GM12864 (cell line): ENCODE measurements at places on chromosomes 16 and 17.

DNA sequence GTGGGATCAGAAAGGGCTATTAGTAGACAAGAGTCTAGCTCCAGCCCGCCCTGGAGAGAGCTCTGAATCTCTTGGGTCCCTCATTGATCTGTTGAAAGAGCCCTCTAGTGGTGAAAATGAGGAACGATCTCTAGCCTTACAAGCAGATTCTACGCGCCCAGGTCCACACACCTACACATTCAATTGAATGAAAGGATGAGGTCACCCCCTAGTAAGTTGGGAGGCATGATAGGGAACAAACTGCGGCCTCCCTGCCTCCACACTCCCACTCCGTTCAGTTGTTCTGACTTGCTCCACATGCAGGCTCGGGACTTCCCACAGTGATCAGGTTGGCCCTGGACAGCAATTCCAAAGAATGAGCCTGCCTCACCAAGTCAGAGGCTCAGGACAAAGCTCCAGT is 2.9 kb upstream of the CACNG3 start:
- DNase-seq: peak; percentile 37

- DNase-seq: no peak
These were observed 12.6 kb downstream of the SNX20 start for GRCh38 chr16:50668368-50669008.

- DNase-seq: peak; percentile 47
These were observed 1.2 kb downstream of the TMEM95 start for GRCh38 chr17:7356072-7356549.

- DNase-seq: no peak
These were observed 552.5 kb upstream of the EEF2KMT start for GRCh38 chr16:5649762-5650743.

DNA sequence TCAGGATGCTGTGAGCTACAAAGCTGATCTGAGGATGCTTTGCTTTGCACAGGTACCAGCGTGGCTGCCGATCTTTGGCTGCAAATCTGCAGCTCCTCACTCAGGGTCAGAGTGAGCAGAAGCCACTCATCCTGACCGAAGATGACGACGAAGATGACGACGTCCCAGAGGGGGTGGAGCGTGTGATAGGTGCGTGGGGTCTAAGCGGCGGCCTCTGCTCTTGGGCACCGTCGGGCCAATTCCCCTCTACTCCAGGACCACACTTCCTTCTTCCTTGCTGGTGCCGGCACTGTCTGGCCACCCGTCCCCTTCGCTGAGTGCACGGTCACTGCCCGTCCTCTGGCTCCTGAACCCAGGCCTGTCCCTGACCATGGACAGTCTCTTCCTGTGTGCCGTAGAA is 34.0 kb downstream of the ZNF750 start:
- no peak for DNase-seq

DNA sequence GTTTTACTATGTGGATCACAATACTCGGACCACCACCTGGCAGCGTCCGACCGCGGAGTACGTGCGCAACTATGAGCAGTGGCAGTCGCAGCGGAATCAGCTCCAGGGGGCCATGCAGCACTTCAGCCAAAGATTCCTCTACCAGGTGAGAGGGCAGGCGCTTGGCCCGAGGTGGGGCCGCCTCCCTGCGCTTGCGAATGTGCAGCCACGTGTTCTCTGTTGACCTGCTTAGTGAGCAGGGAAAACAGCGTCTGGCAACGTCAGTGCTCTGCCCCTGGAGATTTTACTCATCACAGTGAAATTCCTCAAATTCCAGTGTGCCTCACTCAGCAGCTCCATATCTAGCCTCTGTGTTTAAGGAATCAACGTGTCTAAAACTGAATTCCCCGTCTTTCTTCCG is 33.4 kb upstream of the CLEC18A start:
- no peak for DNase-seq

- DNase-seq: no peak
These were observed 14.6 kb downstream of the SLC46A1 start for GRCh38 chr17:28391401-28391800.

GRCh38 chr16:24972608-24973220 is 42.5 kb downstream of the ARHGAP17 start:
- DNase-seq: no peak

- DNase-seq: no peak
These were observed 274.5 kb downstream of the C16orf95 start for GRCh38 chr16:87042551-87043230.

GRCh38 chr16:84183911-84184591 is 2.8 kb downstream of the TAF1C start:
- no peak for DNase-seq

DNA sequence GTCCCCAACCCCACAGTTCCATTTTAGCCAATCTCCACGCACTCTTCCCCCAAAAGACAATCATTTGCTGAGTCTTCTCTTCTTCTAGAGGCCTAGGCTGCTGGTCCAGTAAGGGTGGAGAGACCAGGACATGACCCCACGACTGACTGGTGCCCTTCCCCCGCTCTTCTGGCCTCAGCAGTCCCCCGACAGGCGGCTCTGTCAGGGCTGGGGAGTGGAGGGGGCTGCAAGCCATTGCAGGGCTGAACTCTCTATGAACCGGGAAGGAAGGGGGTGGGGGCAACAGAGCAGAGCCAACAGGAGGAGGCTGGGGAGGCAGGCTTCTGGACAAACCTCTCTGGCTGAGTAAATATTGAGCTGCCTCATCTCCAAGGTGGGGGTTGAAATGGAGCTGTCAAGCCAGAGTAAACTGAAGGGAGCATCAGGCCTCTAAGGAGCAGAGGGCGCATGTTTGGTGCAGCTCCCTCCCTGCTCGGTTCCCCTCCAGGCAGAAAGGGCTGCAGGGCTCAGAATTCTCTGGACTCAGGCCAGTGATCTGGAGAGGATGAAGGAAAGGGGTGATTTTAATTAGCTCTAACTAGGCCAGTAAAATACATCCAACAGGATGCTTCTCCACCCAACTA is 8.7 kb downstream of the HOXB1 start:
- no peak for DNase-seq

GRCh38 chr17:75633486-75634375 is 497 bp downstream of the SMIM5 start:
- peak; percentile 19 for DNase-seq

DNA sequence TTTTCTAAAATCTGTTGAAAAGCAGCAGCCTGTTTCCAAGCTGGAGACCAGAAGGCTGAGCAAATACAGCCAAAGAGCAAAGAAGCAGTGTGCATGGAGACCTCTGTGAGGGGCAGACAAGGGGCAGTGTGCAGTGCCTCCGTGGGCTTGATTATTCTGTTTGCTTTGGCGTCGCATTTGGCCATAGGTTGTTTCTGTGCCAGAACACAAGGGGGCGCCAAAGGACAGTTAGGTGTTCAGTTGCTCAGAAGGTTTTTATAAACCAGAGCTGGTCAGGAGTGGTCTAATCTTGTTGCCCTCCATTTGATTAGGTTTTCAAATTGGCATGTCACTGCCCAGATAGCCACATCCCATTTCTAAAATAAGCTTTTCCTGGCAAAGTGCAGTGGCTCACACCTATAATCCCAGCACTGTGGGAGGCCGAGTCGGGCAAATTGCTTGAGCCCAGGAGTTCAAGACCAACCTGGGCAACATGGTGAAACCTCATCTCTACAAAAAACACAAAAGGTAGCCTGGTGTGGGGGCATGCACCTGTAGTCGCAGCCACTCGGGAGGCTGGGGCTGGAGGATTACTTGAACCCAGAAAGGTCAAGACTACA is 10.6 kb downstream of the MYH3 start:
- DNase-seq: no peak

GRCh38 chr17:38550661-38551060 is 55.1 kb downstream of the SRCIN1 start:
- DNase-seq: no peak

DNA sequence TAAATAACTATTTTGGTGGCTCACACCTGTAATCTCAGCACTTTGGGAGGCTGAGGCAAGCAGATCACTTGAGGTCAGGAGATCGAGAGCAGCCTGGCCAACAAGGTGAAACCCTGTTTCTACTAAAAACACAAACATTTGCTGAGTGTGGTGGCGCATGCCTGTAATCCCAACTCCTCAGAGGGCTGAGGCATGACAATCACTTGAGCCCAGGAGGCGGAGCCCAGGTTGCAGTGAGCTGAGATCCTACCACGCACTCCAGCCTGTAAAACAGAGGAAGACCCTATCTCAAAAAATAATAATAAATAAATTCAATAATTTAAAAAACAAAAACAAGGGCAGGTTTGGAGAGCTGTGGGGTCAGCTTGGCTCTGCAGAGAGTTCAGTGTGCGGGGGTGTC is 5.7 kb upstream of the SLC4A1 start:
- DNase-seq: no peak

GRCh38 chr16:67593288-67593687 is 31.0 kb downstream of the CTCF start:
- DNase-seq: no peak

- no peak for DNase-seq
These were observed 65.5 kb upstream of the CREBBP start for GRCh38 chr16:3945751-3946603.

DNA sequence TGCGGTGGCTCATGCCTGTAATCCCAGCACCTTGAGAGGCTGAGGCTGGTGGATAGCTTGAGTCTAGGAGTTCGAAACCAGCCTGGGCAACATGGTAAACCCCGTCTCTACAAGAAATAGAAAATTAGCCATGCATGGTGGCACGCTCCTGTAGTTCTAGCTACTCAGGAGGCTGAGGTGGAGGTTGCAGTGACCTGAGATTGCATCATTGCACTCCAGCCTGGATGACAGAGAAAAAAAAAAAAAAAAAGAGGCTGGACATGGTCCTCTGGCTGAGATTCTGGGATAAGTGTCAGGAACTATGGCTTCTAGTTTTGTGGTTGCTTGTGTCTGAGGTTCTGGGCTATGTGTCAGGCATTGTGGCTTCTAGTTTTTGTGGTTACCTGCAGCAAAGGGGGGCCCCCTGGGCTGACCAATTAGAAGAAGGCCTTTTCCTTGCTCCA is 7.0 kb downstream of the KSR1 start:
- DNase-seq: no peak

GRCh38 chr17:79573196-79573896 is 37.5 kb downstream of the RBFOX3 start:
- DNase-seq: no peak

DNA sequence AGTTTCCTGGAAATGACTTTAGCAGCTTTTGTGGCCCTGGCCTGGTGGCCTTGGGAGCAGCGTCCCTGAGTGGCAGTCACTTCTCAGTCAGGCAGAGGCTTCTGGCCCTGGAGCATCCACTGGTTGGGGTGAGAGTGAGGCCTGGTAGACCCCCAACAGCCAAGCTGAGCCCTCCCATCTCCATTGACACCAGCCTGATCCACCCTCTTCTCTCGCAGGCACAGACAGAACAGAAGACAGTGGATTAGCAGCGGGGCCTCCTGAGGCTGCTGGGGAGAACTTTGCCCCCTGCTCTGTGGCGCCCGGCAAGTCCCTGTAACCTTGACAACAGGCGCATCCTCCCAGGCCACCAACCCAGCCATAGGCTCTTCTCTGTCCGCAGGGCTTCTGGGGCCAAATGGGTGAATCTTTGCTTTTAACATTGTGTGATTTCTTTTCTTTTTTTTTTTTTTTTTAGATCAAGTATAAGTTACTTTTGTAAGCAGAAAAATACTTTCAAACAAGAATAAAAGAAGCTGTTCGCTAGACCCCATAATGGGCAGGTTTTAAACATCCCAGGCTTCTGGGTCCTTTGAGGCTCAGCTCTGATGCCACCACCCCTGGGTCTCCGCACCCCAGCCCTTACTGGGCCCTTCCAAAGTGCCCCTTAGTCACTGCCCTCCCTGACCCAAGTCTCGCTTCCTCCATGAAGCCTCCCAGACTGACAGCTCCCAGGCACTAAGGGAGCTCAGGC is 12.7 kb upstream of the FLYWCH1 start:
- DNase-seq: no peak

- DNase-seq: no peak
These were observed 6.1 kb downstream of the WWOX start for GRCh38 chr16:78105517-78105916.

- no peak for DNase-seq
These were observed 8.6 kb downstream of the SLC47A1 start for GRCh38 chr17:19542247-19542646.

DNA sequence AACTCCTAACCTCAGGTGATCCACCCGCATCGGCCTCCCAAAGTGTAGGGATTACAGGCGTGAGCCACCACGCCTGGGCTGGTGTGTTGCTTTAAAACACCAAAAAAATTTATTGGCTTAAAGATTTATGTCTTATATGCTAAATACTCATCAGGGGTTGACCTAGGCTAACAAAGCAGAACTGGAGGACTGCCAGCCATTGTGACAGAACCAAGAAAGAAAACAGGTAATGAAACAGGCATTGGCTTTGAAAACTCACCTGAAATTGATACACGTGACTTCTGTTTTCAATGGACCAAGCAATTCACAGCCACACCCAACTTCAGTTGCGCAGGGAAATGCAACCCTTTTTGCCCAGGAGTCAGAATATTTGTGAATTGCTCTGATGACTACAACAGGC is 4.9 kb upstream of the PHAF1 start:
- DNase-seq: peak; percentile 49

DNA sequence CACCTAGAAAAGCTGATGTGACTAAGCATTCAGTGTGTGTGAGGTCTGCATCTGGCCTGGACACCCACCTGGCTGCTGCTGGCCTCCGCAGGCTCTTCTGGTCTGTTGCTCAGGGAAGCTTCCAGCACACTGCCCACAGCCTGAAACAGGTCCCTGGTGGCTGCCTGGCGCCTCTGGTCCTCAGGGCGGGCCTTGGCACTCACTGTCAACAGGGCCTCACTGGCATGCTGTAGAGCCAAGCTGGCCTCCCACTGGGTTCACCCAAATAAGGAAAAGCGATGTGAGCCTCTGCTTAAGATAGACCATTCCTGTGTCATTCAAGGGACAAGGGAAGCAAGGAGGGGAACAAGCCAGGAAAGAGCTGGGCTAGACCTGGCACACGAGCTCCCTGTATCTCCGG is 70.6 kb upstream of the BCO1 start:
- no peak for DNase-seq

DNA sequence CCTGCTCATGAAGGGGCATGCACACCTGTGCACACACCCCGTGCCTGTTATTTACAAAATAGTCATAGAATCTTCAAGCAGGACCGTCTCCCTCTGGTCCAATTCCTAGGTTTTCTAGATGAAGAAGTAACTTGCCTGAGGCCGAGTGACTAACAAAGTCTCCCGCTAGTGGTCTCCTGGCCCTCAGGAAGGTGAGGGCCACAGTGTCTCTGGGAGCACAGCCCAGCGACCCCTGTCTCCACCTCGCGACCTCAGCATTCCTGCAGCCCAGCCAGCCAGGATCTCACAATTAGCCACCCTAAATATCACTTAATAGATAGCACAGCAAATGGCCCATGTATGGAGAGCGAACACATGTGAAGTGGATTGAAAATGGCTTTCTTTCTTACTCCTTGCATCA is 30.5 kb upstream of the CACNG1 start:
- DNase-seq: no peak
